Activated CD8-positive, alpha-beta T cell treated with anti-CD3 and anti-CD28 coated beads, Interleukin-2, amount 10 ng/mL, durations not matched to agents 7 days and 5 days (primary cell): ENCODE measurements at places on chromosomes 11 and 22. TPM values are rescaled to one million over a fixed set of nuclear protein-coding genes. Genes with fewer than 3 reads are reported as not detected.
A peak's percentile ranks its signal among the peaks of the same experiment; 100 is the strongest.

GRCh38 chr11:58591659-58592058 is 12.8 kb downstream of the ZFP91 start:
- no peak for DNase-seq

- no peak for DNase-seq
These were observed 44.9 kb downstream of the GNB1L start for GRCh38 chr22:19809741-19810140.

GRCh38 chr22:36753916-36754315 is 22.0 kb downstream of the IFT27 start:
- no peak for DNase-seq

- no peak for DNase-seq
These were observed 24.0 kb downstream of the ANKK1 start for GRCh38 chr11:113411536-113411935.

GRCh38 chr11:63573881-63574855 is 11.0 kb upstream of the PLAAT2 start:
- peak; percentile 73 for DNase-seq

DNA sequence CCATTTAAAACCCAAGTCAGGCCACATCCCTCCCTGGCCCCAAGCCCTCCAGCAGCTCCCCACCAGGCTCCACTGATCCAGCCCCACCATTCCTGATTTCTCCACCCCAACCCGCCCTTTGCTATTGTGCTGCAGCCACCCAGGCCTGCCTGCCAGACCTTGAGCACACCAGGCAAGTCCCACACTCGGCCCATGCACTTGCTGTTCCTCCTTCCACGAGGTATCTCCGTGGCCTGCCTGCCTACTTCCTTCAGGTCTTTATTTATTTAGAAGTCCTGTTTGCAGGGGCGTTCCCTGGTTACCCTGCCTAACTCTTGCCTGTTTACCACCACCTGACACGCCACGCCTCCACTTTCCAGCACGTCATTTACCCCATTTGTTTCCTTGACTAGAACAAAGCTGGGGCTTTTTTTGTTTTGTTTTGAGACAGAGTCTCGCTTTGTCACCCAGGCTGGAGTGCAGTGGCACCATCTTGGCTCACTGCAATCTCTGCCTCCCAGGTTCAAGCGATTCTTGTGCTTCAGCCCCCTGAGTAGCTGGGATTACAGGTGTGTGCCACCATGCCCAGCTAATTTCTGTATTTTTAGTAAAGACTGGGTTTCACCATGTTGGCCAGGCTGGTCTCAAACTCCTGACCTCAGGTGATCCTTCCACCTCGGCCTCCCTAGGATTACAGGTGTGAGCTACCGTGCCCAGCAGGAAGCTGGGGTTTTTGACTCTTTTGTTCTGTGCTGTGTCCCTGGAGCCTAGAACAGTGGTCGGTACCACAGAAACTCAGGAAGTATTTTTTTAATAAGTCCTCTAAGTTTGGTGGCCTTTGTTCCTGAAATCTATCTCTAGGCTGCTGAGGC is 6.7 kb downstream of the CENPM start:
- peak; percentile 95 for DNase-seq

GRCh38 chr22:38313384-38313955 is 3.8 kb downstream of the CSNK1E start:
- peak; percentile 46 for DNase-seq

DNA sequence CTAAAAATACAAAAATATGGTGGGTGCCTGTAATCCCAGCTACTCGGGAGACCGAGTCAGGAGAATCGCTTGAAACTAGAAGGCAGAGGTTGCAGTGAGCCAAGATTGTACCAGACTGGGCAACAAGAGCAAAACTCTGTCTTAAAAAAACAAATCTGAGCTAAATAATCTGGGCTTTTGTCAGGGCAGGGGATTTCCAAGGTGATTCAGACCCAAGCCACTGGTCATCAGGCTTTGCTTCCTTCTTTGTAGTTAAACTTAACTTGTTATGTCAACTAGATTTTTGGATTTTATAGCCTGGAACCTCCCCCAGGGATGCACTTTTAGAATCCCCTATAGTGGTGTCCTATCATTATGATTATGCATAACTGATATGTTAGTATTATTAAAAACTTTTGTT is 27.0 kb upstream of the SLC22A8 start:
- DNase-seq: no peak

Gene SLC16A8
- total RNA-seq: not detected

GRCh38 chr11:84558085-84558905 is 1068.8 kb downstream of the DLG2 start:
- DNase-seq: peak; percentile 28

GRCh38 chr11:61752117-61752924 is at the start of gene MYRF:
Gene MYRF, plus strand, starts transcription at chr11:61752636. Its CDS starts 109 bp downstream, at chr11:61752745.
- peak; percentile 69 for DNase-seq

DNA sequence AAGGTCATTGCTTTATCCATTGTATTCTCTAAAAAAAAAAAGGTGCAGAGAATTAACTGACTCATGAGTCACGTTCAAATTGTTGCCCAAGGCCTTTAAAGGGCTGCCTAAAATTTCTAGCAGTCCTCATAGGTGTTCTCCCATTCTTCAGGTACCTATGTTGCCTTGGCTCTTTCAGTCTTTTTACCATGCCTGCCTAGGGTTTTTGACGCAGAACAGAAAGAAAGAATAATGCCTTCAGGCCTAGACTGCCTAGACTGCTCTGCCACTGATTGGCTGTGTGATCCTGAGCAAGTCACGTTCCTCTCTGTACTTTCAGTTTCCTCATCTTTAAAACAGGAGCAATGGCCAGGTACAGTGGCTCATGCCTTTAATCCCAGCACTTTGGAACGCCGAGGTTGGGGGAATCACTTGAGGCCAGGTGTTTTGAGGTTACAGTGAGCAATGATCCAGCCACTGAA is 21.5 kb downstream of the CTSC start:
- DNase-seq: no peak
